Kidney capillary endothelial cell (primary cell): ENCODE measurements at places on chromosomes 11 and 22.

- no peak for DNase-seq
Measured at GRCh38 chr11:42410251-42410955, 901.4 kb upstream of the API5 start.

GRCh38 chr22:22721681-22722354, 77.4 kb downstream of the GGTLC2 start:
- DNase-seq: peak; percentile 21

DNA sequence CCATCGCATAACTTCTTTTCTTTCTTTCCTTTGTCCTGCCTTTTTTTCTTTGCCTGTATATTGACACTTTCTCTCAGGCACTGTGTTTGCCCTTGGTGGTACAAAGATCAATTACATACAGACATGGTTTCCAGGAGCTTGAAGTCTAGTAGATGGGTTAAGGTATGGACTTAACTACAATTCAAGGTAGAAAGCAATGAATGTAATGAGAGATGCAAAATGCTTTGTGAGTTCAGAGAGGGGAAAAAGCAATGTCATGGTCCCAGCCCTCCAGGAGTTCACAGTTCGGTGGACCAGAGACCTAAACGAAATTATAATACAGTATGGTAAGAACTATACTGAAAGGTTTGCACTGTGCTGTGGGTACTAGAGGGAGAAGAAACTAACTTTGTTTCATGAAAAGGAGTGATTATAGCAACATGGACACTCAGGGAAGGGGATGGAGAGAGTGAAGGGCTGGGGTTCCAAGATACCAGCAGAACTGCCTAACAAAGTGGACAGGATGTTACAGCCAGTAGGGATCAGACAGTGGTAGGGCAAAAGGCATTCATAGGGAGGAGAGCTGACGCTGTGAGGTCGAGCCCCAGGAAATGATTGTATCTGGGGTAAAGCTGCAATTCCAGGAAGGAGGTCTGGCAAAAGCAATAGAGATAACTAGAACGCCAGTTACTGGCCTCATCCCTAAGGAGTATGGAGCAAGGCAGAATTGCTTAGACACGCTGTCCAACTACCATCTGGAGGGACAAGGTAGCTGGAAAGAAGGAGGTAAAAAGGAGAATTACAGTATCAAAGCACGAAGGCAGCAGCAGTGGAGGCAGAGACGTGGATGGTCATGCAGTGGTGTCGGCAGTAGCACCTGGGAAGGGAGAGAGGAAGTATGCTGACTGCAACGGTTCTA, 158.3 kb upstream of the MTMR2 start:
- DNase-seq: peak; percentile 46

DNA sequence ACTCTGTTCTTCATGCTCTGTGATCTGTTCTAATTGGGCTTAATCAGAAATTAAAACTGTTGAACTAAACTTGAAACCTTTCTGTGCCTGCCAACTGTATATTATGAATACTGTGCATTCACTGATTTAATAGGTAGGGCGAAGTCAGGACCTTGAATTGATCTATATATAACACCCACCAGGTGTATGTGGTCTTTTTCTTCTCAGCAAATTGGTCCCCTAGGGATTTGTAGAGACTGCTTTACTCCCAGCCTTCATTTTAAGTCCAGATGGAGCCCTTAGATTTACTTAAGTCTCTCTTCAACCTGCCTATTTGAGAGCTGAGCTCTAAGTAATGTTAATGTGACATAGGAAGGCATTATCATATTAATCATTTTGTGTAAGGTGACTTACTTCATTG, 257.5 kb downstream of the TMEM135 start:
- no peak for DNase-seq

GRCh38 chr11:122486793-122487495, 168.6 kb upstream of the UBASH3B start:
- peak; percentile 16 for DNase-seq

GRCh38 chr11:110519796-110520195, 90.0 kb downstream of the FDX1 start:
- DNase-seq: no peak

DNA sequence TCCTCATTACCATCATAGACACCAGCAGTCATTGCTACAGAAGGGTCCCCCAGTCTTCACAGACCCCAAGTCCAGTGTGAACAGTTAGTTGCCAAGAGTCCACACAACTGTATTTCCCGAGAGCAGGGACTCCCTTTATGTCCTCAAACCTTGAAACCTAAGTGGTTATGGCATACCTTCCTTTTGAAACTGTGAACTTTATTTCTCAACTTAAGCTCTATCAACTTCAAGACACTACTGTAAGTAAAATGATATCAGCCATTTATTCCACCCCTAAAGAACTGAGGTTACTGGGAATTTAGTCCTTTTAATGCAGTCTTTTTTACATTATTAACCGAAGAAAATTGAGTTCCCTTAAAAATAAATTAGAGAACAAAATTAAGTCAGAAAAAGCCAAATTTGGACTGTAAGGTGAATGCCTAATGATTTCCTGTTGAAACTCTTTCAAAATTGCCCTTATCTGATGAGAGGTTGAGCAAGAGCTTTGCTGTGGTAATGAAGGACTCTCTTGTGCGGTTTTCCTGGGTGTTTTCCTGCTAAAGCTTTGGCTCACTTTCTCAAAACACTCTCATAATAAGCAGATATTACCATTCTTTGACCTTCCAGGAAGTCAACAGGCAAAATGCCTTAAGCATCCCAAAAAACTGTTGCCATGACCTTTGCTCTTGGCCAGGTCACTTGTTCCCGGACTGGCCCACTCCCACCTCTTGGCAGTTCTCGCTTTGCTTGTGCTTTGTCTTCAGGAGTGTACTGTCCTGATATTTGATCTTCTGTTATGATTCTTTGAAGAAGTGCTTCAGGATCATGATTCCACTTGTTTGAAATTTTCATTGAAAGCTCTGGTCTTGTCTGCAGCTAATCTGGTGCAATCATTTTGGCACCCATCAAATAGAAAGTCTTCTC, 765.4 kb upstream of the ANO3 start:
- DNase-seq: no peak

DNA sequence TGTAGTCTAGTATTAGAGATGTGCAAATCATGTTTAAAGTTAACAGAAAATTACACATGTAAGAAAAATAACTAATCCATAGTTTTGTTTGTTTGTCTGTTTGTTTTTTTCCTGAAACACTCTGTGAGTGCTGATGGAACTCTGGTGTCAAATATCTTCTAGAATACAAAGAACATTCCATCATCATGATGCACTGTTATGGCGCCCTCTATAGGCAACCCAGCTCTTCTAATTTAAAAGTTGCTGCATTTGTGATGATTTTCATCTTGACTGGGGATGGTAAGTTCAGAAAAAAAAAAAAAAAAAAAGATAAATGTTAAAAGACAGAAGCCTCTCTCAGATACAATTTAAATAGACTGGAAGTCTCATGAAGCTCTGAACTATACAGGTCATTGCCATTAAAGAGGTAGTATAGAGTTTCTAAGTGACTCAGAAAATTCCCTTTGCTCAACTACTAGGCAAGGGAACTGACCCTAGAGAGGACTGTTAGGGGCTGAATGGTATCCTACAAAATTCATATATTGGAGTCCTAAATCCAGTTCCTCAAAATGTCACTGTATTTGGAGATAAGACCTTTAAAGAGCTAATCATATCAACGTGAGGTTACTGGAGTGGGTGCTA, 597.2 kb upstream of the ANO3 start:
- DNase-seq: peak; percentile 30

DNA sequence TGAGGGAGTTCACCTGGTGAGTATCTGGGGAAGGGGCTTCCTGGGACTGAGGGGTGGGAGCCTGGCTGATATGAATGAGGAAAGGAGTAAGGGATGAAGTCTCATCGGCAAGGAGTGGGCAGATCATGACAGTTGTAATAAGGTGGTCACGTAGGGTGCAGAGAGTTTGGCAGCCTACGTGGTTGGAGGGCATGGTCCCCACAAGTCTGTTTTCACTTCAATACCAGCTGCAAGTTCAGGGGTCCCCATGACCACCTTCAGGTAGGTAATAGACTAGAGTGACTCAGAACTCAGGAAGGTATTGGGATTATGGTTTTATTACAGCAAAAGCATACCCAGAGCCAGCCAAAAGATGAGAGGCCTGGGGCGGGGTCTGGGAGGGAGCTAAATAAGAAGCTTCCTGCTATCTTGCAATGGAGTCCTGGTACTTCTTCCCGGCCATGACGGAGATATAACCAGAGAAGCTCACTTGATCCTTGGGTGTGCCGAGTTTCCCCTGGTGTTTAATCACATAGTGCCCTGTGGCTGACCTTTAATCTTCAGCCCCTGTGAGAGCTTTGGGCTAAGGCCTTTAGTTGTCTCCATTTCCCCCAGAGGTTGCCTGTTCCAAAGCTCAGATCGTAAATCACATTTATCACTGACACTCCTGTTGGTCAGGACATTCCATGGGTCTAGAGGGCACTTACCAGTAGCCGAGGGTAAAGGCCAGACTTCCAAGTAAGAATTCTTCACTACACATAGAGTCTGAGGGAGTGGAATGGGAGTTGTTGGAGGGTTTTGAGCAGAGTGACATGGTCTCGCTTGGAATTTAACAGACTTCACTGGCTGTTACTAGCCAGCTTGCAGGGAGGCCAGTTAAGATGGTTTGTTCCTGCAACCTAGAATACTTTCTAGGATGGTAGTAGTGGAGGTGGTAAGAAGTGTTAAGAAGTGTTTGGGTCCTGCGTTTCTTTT, 9.1 kb downstream of the SLC3A2 start:
- DNase-seq: peak; percentile 44

GRCh38 chr22:37193629-37194191, 5.7 kb upstream of the C1QTNF6 start:
- peak; percentile 66 for DNase-seq

- DNase-seq: peak; percentile 90
Measured at GRCh38 chr22:36659762-36660509, 43.6 kb downstream of the CACNG2 start.
